ENCODE measurements at places on chromosomes 16 and 17.

DNA sequence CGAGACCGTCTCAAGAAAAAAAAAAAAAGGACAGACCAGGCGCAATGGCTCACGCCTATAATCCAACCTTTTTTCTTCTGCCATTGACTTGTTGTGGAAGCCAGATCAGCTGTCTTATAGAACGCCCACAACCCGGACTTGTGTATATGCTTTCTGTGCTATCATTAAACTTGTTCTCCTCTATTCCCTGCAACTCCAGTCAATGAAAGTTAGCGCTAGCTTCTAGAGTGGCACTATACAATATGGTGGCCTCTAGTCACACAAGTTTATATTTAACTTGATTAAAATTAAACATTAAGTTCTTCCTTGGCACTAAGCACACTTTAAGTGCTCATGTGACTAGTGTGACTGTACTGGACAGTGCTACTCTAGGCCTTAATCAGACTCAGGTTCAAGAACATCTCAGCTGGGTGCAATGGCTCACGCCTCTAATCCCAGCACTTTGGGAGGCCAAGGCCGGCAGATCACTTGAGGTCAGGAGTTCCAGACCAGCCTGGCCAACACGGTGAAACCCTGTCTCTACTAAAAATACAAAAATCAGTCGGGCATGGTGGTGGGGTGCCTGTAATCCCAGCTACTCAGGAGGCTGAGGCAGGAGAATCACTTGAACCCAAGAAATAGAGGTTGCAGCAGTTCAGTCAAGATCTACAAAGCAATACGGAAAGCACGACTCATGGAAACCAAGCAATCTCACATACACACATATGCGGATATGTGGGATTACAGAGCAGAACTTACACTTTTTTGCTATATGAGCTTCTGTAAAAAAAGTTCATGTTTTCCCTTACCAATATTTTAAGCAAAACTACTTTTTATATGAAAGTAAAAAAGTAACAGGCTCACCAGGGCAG, 18.8 kb upstream of the GLG1 start:
- no peaks in the 10 kb centered on the region for H3K27me3 ChIP-seq
- no peak for DNase-seq
- no peaks in the 10 kb centered on the region for H3K36me3 ChIP-seq

DNA sequence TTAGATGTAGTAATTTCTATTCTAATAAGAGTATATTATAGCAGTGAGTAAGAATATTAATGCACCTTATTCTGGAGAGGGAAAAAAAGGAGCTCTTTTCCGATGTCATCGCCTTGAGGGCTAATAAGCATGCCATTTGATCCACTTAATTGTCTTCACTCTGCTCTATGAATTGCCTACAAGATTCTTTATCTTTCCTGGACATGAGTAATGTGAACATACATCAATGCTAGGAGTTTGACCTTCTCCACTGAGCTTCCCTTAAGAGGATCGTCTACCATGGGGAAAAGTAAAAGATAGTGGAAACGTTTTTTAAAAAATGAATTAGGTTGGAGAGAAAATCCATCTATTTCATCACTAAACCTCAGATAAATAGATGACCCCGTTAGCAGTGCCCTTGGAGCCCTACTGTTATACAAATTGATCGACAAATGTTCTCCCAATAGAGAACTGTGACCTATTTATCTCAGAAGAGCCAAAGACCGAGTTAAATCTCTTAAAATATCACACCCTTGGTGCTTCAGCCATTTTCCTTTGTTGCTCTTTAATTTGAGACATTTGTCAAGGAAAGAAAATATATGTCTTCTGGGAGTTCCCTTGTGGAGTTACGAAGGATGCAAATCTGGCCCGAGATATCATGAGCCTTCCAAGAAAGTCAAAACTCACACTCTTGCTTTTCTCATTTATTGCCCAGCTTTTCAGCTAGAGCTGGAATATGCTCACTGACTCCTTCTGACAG, 898.5 kb downstream of the KCNJ2 start:
- no peaks in the 10 kb centered on the region for H3K36me3 ChIP-seq
- no peaks in the 10 kb centered on the region for H3K4me1 ChIP-seq
- no peak for DNase-seq
- H3K27ac ChIP-seq: no peak overlapping the region
- H3K4me3 ChIP-seq: no peak overlapping the region

DNA sequence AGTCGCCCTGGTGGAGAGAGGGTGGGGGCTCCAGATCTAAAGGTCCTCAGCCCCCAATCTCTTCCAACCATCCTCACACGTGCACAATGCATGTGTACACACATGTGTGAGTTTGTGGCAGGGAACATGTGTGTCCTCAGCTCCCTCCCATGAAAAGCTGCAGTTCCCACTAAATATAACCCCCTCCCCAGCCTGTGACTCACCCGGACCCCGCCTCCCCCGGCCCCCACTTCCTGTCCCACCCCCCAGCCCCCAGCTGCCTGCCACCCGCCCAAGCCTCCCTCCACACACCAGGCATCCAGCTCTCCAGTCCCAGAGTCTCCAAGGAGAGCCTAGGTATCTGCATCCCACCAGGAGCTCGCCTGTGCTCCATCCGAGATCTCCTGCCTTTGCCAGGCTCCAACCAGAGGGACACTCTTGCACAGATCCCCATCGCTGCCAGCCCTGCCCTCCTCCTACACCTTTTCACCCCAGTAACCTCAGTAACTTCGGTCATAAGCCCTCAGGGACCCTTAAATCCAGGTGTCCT, 3.9 kb downstream of the DLG4 start:
- no peaks in the 10 kb centered on the region for H3K36me3 ChIP-seq
- H3K4me3 ChIP-seq: no peak overlapping the region
- DNase-seq: no peak
- peak overlapping the region; percentile 100 for H3K27ac ChIP-seq
- H3K4me1 ChIP-seq: peaks cover 63% of the 10 kb centered on the region

GRCh38 chr17:28763137-28763799, 19.5 kb downstream of the TRAF4 start:
- H3K27me3 ChIP-seq: no peaks in the 10 kb centered on the region
- no peak overlapping the region for H3K27ac ChIP-seq
- no peaks in the 10 kb centered on the region for H3K36me3 ChIP-seq

DNA sequence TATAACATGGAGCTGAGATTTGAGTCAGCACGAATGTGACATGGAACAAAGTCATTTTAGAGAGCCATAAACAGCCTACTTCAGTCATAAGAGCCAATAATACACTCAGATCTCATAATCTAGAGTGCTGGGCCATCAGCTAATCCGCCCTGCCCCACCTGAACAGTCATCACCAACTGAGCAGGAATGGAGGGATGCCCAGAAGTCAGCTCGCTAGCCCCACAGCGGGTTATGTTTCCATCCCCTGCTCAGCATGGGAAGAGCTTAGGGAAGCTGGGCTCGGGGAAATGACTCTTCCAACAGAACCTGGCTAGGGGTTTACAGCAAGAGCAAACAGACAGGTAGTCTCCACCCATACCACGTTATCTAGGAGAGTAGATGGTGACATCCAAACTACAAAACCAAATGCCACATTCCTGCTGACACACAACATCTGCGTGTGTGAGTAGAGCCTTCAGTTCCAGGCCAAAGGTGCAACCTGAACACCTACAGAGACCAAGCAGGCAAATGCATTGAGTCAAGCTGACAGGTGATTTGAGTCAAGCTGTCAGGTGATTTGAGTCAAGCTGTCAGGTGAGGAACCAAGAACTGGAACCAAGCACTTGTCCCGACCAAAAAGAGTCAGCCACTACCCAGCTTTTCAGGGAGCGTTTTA, 2.0 kb downstream of the TMEM11 start:
- DNase-seq: peak; percentile 59
- no peaks in the 10 kb centered on the region for H3K36me3 ChIP-seq
- no peak overlapping the region for H3K4me3 ChIP-seq

DNA sequence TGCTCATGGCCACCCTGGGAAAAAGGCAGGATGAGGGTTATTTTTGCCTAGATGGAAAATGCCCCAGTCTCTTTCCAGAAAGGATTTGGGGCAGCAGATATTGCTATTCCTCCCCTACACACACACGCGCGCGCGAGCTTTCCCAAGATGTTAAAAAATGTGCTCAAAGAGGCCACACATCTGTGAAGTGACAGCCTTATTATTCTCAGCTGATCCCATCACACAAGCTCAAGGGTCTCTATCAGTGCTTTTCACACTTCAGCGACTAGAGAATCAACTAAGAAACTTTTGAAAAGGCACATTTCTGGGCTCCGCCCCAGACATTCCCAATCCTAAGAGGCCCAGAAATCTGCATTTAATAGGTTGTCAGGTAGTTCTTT, 5.7 kb upstream of the RAB5C start:
- no peaks in the 10 kb centered on the region for H3K4me1 ChIP-seq
- no peaks in the 10 kb centered on the region for H3K36me3 ChIP-seq
- no peaks in the 10 kb centered on the region for H3K27me3 ChIP-seq
- no peak overlapping the region for H3K27ac ChIP-seq
- H3K4me3 ChIP-seq: no peak overlapping the region

GRCh38 chr17:74150428-74151025, 53.0 kb upstream of the RPL38 start:
- no peak overlapping the region for H3K27ac ChIP-seq
- peaks cover 17% of the 10 kb centered on the region for H3K27me3 ChIP-seq
- H3K4me3 ChIP-seq: no peak overlapping the region
- DNase-seq: no peak

GRCh38 chr16:85089525-85089924, 22.7 kb downstream of the CIBAR2 start:
- no peaks in the 10 kb centered on the region for H3K36me3 ChIP-seq
- peaks cover 19% of the 10 kb centered on the region for H3K4me1 ChIP-seq
- H3K27me3 ChIP-seq: no peaks in the 10 kb centered on the region

GRCh38 chr17:83079352-83079747, at the start of gene METRNL:
TSS of gene METRNL (plus strand) at chr17:83079609. CDS start at chr17:83079816, 207 bp downstream.
- peaks cover 16% of the 10 kb centered on the region for H3K27me3 ChIP-seq
- H3K4me1 ChIP-seq: peaks cover 46% of the 10 kb centered on the region
- H3K27ac ChIP-seq: peak within 1 kb of the TSS; percentile 95
- H3K36me3 ChIP-seq: no peaks in the 10 kb centered on the region
- H3K4me3 ChIP-seq: peak within 1 kb of the TSS; percentile 82
- peak; percentile 87 for DNase-seq

- H3K27ac ChIP-seq: no peak overlapping the region
- H3K4me1 ChIP-seq: no peaks in the 10 kb centered on the region
- DNase-seq: no peak
Observed at GRCh38 chr17:37764383-37764782, 19.5 kb upstream of the HNF1B start.

Data from transverse colon (tissue), 4 donors.